Hepatocyte (in vitro differentiated cells): ENCODE measurements at places on chromosomes 13 and 19. TPM values are rescaled to one million over a fixed set of nuclear protein-coding genes. Genes with fewer than 3 reads are reported as not detected.

DNA sequence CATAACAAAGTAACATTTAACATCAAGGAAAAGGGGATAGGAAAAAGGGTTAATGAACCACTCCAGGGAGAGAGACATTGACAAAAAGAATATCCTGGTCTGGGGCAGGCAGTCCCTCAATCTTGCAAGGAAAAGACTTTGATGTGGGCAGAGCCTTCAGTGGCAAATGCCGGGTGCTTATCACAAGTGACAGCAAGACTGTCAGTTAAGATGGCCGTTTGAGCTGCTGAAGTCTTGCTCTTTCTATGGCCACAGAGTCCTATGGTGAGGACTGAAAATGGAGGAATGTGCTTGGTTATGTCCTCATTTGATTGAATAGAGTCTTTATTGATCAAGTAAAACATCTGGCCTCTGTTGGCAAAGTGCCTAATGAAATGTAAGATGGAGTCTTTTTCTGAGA is 112.1 kb downstream of the B3GLCT start:
- no peak overlapping the region for H3K4me3 ChIP-seq
- no peaks in the 10 kb centered on the region for H3K36me3 ChIP-seq
- no peaks in the 10 kb centered on the region for H3K4me1 ChIP-seq
- H3K27me3 ChIP-seq, result no peaks in the 10 kb centered on the region
- H3K27ac ChIP-seq, result no peak overlapping the region

GRCh38 chr13:20968745-20969144 is 66.2 kb upstream of the XPO4 start:
- DNase-seq, result no peak
- no peaks in the 10 kb centered on the region for H3K4me1 ChIP-seq
- H3K27ac ChIP-seq, result no peak overlapping the region
- no peaks in the 10 kb centered on the region for H3K36me3 ChIP-seq

The ZNF471 gene
- polyA plus RNA-seq, result 1.7 and 2.5 TPM in 2 replicates

GRCh38 chr19:8334458-8335342 is 8.4 kb downstream of the KANK3 start:
- H3K27me3 ChIP-seq, result peaks cover 37% of the 10 kb centered on the region
- peak; percentile 83 for DNase-seq
- no peak overlapping the region for H3K27ac ChIP-seq
- no peaks in the 10 kb centered on the region for H3K36me3 ChIP-seq
- no peak overlapping the region for H3K4me3 ChIP-seq
- H3K4me1 ChIP-seq, result peaks cover 10% of the 10 kb centered on the region

The FBXO17 gene
- 49.4 and 59.9 TPM in 2 replicates for polyA plus RNA-seq

DNA sequence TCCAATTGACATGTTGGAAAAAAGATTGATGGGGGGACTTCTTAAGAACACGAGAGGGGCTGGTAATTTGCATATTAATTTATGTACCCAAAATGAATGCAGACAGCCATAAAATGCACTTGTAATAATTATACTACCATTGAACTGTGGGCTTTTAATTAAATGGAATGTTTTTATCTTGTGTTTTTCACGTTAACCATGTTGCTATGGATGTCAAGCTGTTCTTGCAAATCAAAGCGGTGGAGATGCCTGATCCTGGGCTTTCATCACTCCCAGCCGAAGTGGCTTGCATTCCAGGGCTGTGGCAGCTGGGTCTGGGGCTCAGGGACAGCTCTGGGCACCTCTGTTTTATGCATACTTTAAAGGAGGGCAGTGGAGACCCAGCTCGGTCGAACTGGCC is 179.4 kb upstream of the TMTC4 start:
- DNase-seq, result no peak
- no peak overlapping the region for H3K27ac ChIP-seq
- no peaks in the 10 kb centered on the region for H3K4me1 ChIP-seq
- H3K36me3 ChIP-seq, result no peaks in the 10 kb centered on the region
